ENCODE measurements at places on chromosomes 12 and 14.
A peak's percentile ranks its signal among the peaks of the same experiment; 100 is the strongest.

- no peak for DNase-seq
Observed at GRCh38 chr14:55671641-55672040, 91.6 kb downstream of the KTN1 start.

DNA sequence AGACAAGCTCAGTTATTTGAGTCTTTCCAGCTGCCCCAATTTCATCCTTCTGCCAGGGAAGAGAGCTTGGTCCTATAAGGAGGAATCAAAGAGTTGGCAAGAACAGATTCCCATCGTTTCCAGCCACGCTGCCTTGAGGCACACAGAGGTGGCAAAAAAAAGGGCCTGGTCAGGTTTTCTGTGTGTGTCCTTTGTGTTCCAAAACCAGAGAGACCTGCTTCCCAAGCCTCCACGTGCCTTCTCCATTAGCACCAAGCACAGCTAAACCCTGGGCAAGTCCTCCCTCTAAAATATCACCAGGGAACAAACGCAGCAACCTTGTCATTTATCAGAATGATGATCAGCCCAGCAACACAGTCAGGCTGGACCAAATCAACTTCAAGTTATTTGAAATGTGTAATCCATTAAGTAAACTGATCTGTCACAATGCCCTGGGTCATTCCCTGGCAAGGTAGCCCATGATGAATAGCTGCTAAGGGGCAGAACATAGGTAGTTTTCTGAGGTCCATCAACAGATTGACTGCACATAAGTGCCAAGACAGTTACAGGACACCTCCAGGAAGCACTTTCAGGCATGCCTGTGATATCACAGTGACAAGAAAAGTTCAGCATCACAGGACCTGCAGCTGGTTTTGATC is 28.6 kb upstream of the C12orf42 start:
- DNase-seq, result no peak

- DNase-seq, result peak; percentile 62
Observed at GRCh38 chr12:6607751-6608591, 792 bp upstream of the CHD4 start.

GRCh38 chr14:65954942-65955341 is 531.2 kb upstream of the CCDC196 start:
- no peak for DNase-seq

- DNase-seq, result no peak
Observed at GRCh38 chr12:97594236-97595088, 131.9 kb downstream of the RMST start.

- no peak for DNase-seq
Observed at GRCh38 chr14:20799456-20799891, 3.2 kb downstream of the RNASE1 start.

DNA sequence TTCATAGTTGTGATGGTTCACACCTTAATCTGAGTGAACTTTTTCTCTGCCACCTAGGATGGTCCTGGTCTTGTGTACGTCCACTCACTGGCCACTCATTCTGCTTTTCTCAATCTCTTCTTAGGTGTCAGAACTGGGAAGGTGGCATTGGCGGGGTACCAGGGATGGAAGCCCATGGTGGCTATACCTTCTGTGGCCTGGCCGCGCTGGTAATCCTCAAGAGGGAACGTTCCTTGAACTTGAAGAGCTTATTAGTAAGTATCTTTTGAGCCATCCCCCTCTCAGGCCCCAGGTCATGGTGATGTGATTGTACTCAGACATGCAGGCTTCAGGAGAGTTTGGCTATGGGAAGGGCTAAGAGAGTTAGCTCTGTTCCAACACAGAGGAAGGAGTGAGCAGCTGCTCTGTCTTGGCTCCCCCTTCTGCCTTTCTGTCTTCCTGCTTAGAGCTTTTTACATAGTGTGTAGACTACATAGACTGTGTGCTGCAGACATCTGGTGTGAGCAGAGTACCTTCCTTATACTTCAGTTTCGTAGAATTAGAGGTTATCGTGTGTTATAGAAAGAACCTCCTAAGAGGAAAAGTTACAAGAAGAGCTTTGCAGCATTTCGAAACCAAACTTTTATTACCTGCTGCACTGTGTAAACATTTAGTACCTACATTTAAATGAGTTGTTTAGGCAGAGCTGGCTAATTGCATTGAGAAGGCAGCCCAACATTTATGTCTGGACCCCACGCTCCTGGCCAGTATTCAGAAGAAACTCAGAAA is 54.2 kb downstream of the FNTB start:
- DNase-seq, result no peak

GRCh38 chr14:103840014-103840413 is 7.4 kb downstream of the PPP1R13B start:
- no peak for DNase-seq

DNA sequence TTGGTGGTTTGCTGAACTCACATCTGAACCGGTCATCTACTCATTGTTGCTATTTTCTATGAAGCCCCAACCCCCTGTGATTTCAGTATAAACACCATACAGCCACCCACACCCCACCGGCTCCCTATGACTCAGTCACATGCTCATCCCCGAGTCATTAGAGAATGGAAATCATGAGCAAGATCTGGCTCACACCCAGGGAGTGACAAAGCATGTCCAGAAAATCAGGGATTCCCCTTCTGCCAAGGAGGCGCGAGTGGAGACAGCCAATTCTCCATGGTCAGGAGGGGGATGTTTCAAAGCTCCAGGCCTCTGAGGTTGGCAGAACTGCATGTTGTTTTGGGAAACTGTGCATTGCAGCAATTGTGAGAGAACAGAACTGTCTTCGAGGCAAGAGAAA is 657.5 kb upstream of the TBX3 start:
- no peak for DNase-seq

- no peak for DNase-seq
Observed at GRCh38 chr14:73465823-73466532, 7.6 kb upstream of the NUMB start.

GRCh38 chr14:44339231-44339630 is 167.9 kb downstream of the FSCB start:
- no peak for DNase-seq

- no peak for DNase-seq
Observed at GRCh38 chr14:75198291-75198933, 22.0 kb upstream of the TMED10 start.

DNA sequence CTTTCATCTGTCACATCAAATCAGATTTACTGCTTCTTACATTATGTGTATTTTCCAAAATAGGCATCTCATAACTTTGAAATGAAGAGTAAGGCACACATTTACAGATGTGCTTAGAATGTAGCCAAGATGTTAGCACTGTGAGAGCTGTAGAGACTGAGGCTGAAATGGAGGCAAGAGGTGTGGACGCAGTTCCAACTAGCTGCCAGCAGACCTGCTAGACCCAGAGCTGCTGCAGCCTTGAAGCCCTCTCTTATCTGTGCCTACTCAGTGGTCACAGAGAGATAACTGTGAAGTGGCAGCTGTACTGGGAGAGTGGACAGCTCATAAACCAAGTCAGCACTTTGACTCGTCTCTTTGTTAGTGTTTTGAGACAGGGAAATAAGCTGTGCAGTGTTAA is 470.9 kb downstream of the CCER1 start:
- DNase-seq, result no peak

- DNase-seq, result no peak
Observed at GRCh38 chr14:29518335-29518734, 409.3 kb downstream of the PRKD1 start.

DNA sequence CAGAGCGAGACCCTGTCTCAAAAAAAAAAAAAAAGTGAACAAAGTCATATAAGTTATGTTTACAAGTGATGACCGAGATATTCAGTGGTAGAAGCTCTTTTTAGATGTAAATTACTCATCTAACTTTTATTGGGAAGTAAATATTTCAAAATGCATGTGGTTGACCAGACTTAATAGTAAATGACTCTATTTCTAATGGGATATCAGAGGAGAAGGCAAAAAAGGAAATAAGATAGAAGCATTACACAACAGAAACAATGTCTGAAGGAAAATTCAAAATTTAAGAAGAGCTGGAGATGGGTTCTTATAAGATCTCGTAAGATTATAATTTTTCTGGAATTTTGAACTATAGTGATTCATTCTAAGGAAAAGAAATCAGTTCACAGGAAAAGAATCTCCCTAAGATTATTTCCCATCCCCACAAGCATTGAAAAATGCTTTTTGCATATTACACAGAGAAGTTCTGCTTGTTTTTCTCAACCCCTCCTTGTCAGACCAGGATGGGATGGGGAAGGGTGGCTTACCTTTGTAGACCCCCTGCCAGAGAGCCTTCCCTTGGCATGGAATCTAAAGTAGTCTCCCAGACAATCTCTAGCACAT is 63.1 kb upstream of the STK38L start:
- DNase-seq, result no peak

DNA sequence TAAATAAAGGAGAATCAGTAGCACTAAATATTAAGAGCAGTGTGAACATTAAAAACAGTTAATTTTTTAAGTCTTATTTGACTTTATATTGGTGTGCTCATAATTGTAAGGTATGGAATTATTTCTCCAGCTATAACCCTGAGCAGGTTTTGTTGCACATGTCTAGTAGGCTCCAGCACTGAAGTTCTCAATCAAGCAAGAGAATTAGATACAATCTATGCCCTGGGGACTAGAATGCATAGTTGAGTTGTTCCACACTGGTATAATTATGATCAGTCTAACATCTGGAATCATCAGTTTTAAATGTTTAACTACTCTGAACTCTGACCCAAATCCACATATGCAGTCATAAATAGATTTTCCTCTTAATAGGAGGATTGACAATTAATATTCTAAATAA is 257.8 kb upstream of the ARHGAP5 start:
- no peak for DNase-seq

- no peak for DNase-seq
Observed at GRCh38 chr12:41768456-41768855, 376.2 kb downstream of the GXYLT1 start.

DNA sequence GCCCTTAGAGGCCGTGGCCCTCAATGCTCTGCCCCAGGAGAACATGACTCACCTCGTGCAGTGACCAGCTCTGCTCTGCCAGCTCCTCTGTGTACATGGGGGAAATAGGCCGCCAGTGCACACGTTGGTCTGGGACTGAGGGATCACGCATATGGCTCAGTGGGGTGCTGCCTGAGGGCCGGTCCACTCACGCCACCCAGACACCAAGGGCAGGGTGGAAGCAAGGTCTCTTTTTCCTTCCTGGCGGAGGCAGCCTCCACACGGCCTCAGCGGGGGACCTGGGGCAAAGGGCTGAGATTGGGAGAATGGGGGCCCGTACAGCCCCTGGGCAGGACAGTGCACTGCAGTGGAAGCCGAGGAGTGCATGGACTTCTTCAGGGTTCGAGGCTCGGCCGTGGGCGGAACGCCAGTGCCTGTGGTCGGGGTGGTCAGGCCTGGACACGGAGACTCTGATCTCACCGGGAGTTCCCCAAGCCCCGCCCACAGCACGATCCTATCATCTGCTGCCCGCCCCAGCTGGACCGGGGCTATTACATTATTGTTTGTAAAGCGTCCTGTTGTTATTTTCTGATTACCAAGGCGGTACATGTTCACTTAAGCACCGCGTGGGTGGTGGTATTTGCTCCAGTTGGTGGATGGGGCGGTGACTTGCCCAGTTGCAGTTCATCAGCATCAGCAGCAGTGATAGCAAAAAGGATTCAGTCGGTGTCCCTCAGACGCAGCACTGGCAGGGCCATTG is 38.8 kb upstream of the TDRD9 start:
- DNase-seq, result peak; percentile 39

- no peak for DNase-seq
Observed at GRCh38 chr14:56855891-56856461, 45.7 kb upstream of the OTX2 start.

GRCh38 chr12:78119351-78119918 is 288.7 kb downstream of the NAV3 start:
- peak; percentile 42 for DNase-seq

GRCh38 chr12:82714427-82714826 is 27.7 kb downstream of the TMTC2 start:
- no peak for DNase-seq

GRCh38 chr14:101174980-101175606 is 271.6 kb upstream of the RTL1 start:
- peak; percentile 24 for DNase-seq

DNA sequence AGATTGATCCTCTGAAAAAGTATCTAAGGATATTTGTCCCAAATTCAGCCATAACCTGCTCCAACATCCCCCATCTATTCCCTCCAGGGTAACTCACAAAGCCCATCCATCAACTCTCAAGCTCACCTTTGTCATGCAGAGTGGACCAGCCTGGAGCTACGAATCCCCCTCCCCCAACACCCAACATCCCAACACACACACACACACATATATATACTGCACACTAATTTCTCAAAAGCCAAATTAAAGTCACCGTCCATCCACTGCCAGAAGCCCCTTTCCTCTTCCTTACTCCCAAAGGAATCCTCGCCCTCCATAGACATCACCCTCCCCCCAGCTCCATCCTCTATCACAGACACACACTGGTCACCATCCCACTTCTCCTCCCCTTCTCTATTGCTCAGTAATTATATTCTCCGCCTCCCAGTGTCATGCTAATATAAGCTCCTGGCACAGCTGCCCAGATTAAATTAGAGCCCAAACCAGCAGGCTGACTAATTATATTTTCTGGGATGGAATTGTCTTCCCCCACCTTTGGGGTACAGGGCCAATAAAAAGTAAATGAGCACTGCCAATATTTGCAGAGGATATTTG is 13.5 kb upstream of the TESPA1 start:
- no peak for DNase-seq

DNA sequence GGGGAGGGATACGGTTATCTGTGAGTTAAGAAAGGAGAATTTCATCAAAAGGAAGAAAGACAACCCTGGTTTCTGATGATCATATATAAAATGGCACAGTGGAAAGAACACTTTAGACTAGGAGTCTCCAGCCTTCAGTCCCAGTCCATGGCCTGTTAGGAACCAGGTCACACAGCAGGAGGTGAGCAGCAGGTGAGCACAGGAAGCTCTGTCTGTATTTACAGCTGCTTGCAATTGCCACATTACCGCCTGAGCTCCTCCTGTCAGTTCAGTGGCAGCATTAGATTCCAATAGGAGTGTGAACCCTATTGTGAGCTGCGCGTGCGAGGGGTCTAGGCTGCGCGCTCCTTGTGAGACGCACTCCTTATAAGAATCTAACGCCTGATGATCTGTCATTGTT is 137.9 kb downstream of the BTG1 start:
- no peak for DNase-seq

DNA sequence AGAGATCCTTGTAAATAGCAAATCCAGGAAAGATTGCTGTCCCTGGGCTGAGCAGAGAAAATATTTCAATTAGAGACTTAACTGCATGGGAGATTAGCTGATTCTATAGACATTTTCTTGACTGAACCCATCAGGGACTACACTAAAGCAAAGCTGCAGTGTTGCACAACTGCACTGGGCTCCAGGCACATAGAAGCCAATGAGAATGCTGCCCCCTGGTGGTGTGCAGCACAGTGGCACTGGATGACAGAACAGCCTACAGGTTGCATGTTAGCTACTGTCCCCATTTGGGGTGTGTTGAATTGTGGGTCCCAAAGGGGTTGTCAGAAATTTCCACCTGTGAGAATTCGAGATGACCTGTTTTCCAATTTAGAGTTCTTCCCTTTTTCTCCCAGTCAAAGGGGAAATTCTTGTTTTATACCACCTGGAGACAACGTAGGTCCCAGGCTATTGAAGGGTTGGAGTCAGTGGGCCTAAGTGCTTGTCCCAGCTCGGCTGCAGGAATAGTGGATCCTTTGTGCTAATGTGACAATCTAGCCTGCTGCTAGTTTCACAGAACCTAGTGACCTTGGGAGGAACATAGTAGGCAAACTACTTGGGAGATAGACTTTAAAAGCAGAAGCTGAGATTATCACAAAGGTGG is 114.7 kb downstream of the SLC8A3 start:
- DNase-seq, result peak; percentile 85

- DNase-seq, result no peak
Observed at GRCh38 chr14:102909462-102909861, 13.0 kb upstream of the AMN start.

Measured in Calu3 (cell line).